CD8-positive, alpha-beta memory T cell (primary cell): ENCODE measurements at places on chromosomes 1 and 21. TPM values are rescaled to one million over a fixed set of nuclear protein-coding genes. Genes with fewer than 3 reads are reported as not detected.

ADAMTS4 gene
- 0.37 TPM for total RNA-seq

LCE1C gene
- total RNA-seq, result not detected

KRTAP11-1 gene
- not detected for total RNA-seq

DNA sequence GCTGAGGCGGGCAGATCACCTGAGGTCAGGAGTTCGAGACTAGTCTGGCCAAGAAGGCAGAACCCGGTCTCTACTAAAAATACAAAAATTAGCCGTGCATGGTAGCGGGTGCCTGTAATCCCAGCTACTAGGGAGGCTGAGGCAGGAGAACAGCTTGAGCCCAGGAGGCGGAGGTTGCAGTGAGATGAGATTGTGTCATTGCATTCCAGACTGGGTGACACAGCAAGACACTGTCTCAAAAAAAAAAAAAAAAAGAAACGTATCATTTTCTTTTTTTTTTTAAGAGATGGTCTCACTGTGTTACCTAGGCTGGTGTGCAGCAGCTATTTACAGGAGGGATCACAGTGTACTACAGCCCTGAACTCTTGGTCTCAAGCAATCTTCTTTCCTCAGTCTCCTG is 47.3 kb downstream of the ITGB3BP start:
- no peak overlapping the region for H3K4me3 ChIP-seq
- no peaks in the 10 kb centered on the region for H3K36me3 ChIP-seq
- H3K4me1 ChIP-seq, result no peaks in the 10 kb centered on the region
- H3K27me3 ChIP-seq, result no peaks in the 10 kb centered on the region
- no peak overlapping the region for H3K27ac ChIP-seq
- DNase-seq, result no peak

DNA sequence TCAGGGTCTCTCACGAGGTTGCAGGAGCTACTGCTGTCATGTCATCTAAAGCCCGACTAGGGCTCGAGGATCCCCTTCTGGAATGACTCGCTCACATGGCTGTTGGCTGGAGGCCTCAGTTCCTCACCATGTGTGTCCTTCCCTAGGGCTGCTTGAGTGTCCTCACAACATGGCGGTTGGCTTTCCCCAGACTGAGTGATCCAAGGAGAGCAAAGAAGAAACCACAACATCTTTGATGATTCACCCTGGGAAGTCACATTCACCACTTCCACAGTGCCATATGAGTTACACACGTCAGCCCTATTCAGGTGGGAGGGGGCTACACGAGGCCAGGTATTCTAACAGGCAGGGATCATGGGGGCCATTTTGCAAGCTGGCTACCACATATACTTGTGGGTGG is 64.9 kb downstream of the FHAD1 start:
- DNase-seq, result no peak
- no peaks in the 10 kb centered on the region for H3K36me3 ChIP-seq
- no peaks in the 10 kb centered on the region for H3K27me3 ChIP-seq
- no peak overlapping the region for H3K4me3 ChIP-seq
- H3K27ac ChIP-seq, result no peak overlapping the region
